Activated CD4-positive, alpha-beta T cell treated with anti-CD3 and anti-CD28 coated beads, Interleukin-2, amount 50 U/mL, for 48 hours (primary cell): ENCODE measurements at places on chromosomes 5 and 9.

DNA sequence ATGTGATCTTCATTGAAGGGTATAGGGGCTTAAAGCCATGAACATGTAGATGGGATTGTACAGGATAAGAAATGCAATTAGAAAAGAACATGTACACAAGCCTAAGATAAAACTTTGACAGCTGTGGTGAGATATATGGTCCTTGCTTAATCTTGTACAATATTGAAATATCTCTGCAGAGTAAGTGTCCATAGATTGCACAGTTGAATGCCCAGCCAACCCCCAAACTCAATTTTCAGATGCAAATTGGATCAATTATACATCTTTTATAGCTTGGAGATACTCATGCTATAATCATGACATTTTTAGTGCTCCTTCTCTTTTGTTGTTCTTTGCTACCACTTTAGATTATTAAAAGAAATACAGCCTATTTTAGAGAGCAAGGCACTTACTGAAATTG lies 59.5 kb upstream of the CHSY3 start:
- no peak for DNase-seq

GRCh38 chr5:21159510-21160059 lies 1171.6 kb upstream of the CDH18 start:
- DNase-seq, result no peak

DNA sequence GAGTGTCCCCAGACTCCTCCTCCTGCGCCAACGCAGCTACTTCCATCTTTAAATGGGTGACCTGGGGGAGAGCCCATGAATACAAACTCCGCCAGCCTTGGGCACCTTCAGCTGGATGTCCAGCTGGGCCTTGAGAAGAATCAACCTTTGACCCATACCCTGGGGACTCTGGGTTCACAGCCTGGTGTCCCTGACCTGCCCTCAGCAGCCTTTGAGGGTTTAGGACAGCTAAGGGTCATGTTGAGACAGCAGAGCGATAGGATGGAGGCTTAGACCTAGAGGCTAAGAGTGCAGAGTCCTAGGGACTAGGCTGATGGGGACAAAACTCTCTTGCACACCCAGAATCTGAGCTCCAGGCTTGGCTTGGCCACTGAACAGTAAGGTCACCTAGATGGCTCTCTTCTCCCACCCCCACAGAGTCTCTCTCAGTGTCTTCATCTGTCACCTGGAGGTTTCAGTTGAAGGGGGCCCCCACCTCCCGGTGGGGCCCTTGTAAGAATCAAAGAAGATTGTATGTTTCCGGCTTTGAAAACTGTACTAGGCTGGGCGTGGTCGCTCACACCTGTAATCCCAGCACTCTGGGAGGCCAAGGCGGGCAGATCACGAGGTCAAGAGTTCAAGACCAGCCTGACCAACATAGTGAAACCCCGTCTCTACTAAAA lies 6.7 kb upstream of the AQP3 start:
- DNase-seq, result no peak

GRCh38 chr9:7794196-7794595 lies 5.4 kb downstream of the DMAC1 start:
- DNase-seq, result no peak

GRCh38 chr9:78438211-78438610 lies 141.3 kb downstream of the PSAT1 start:
- no peak for DNase-seq

- no peak for DNase-seq
Observed at GRCh38 chr5:9198394-9198793, 347.5 kb downstream of the SEMA5A start.

DNA sequence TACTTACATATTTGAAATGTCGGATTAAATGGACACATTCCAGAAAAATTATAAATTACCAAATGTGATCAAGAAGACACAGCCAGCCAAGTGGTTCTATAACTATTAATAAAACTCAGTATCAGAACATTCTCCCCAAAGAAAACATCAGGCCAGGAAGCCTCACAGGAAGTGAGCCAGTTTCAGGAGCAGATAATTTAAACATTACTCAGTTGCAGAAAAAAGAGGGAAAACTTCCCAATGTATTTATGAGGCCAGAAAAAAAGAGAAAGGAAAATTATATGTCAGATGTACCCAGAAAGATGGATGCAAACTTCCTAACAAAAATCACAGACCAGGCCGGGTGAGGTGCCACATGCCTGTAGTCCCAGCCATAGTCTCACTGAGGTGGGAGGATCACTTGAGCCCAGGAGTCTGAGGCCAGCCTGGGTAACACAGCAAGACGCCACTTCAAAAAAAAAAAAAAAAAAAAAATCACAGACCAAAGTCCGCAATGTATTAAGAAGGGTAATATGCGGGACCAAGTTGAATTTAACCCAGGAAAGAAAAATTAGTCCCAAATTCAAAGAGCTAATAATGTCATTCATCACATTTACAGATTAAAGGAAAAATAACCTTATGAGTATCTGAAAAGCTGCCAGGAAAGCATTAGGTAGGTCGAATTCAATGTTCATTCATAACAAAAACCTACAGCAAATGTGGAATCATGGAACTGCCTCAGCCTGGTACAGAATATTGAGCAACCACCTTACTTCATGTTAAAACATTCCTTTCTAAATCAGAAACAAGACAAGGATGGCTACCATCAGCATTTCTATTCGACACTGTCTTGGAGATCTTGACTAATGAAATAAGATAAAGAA lies 37.2 kb upstream of the NRARP start:
- DNase-seq, result no peak

GRCh38 chr9:108963459-108964143 lies 29.4 kb downstream of the ABITRAM start:
- no peak for DNase-seq

DNA sequence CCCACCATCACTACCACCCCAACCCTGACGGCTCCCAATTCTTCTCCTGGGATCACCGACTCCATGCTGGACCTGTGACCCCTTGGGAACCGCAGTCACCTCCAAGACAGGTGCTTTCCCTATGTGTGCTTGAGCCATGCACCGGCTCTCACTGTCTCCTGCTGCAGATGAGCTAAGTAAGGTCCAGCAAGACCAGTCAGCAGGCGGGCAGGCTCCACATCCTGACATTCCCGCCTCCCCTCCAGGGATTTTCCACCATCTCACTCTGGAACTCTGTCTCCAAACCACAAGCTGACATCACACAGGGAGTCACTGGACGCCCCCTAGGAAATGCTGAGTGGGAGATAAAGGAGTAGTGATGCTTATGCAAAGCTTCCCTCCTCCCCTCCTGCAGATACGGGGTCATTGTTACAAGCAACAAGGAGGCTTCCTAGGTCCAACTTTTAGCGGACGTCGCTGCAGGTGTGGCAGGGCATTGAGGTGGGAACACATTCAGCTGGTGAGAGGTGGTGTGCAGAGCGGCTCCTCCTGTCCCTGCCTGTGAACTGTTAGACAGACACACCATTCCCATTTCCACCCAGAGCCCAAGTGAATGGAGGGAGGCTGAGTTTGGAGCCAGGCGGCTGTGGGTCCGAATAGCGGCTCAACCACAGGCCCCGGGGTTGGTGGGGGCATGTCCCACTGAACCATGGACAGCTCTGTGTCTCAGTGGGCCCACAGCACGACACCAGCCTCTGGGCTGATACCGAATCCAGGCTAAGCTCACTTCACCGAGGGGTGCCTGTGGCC lies 129.2 kb upstream of the PHYKPL start:
- no peak for DNase-seq

GRCh38 chr5:145130996-145131395 lies 704.1 kb downstream of the PRELID2 start:
- no peak for DNase-seq

- DNase-seq, result no peak
Observed at GRCh38 chr5:173477345-173478040, 139.0 kb downstream of the BOD1 start.

GRCh38 chr5:3615217-3615616 lies 19.6 kb downstream of the IRX1 start:
- DNase-seq, result no peak

DNA sequence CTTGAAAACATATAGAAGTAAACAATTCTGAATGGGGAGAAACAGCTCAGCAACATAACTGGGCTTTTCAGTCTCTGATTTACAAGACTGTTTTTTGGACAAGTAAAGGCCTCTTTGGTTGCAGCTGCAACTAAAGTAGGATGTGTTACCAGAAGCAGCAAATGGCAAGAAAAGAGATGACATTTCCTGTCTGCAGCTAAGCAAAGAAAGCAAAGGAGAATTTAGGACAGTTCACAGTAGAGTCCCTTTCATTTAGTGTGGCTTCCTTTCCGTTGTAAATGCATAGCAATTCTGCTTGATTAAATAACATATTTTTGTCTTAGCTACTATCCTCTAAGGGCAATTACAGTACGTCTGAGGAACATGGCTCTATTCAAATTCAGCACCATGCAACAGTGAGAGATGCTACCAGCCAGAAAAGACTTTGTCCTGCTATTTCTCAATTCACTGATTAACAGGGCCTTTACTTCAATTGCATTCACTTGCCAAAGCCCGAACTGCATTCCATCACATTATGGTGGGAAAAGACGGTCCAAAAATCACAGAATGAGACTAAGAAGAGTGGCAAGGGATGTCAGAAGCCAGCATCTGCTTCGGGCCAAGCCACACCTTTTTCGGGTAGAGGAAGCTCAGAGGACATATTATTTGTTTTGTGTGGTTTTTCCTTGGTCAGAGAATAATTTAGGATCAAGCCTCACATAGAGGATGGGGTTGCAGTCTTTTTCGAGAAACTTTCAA lies 107.7 kb downstream of the SEMA6A start:
- DNase-seq, result no peak

DNA sequence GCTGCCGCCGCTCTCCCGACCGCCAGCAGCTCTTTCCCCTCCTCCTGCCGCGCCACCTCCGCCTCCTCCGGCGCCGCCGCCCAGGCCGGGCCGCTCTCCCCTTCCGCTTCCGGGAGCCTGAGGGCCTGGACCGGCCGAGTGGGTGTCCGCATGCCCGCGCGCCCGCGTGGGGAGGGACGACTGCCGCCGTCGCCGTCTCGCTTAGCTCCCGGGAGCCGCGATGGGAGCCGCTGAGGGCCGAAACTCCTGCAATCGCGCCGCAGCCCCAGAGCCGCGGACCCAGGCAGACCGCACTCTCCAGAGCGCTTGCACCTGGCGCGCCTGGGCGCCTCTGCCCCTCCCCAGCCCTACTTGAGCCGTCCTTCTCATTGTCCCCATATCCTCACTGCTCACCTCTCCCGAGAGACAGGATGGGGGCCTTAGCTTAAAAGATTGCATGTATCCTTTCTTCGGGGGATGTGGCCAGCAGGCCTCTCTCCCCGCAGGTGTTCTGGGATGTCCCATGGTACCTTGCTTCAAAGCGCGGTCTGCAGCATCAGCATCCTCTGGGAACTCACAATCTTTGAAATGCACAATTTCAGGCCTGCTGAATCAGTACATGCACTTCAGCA lies at the start of gene ZDHHC21:
ZDHHC21 (minus strand) TSS at position 182 of the 611 bp plus-strand sequence. CDS start 19,092 bp downstream, outside the sequence.
- peak; percentile 64 for DNase-seq

- DNase-seq, result peak; percentile 41
Observed at GRCh38 chr9:111759762-111760639, 34.7 kb downstream of the SHOC1 start.
